Vein endothelial cell (primary cell): ENCODE measurements at places on chromosomes 7 and 10. TPM values are rescaled to one million over a fixed set of nuclear protein-coding genes. Genes with fewer than 3 reads are reported as not detected.

KCNH2 gene
- under 0.01 TPM in 1 of 2 replicates, not detected in the other for total RNA-seq

GIMAP2 gene
- 32.3 and 39.2 TPM in 2 replicates for total RNA-seq

KCNMA1 gene
- 0.19 TPM in 1 of 2 replicates, not detected in the other for total RNA-seq

DRGX gene
- total RNA-seq = not detected in 2 replicates
